Gastroesophageal sphincter (tissue), 4 donors: ENCODE measurements at places on chromosomes 12 and 14. TPM values are rescaled to one million over a fixed set of nuclear protein-coding genes. Genes with fewer than 3 reads are reported as not detected.

DNA sequence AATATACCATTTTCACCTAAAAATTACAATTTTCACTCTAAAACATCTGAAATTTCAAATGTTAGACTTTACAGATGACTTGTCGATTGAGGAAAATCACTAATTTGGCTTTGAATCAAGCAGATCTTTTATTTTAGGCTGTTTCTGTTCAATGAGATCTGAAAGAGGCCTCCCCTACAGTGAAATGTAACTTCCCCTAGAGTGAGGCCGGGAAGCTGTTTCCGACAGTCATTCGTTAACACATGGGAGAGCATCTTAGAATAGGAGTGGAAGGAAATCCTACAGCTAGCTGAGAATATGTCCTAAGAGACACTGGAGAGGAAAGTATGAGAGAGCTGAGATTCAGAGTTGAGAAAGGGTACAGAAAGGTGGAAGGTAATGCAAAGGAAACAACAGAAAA lies 5.7 kb upstream of the C14orf93 start:
- no peak for ATAC-seq

DNA sequence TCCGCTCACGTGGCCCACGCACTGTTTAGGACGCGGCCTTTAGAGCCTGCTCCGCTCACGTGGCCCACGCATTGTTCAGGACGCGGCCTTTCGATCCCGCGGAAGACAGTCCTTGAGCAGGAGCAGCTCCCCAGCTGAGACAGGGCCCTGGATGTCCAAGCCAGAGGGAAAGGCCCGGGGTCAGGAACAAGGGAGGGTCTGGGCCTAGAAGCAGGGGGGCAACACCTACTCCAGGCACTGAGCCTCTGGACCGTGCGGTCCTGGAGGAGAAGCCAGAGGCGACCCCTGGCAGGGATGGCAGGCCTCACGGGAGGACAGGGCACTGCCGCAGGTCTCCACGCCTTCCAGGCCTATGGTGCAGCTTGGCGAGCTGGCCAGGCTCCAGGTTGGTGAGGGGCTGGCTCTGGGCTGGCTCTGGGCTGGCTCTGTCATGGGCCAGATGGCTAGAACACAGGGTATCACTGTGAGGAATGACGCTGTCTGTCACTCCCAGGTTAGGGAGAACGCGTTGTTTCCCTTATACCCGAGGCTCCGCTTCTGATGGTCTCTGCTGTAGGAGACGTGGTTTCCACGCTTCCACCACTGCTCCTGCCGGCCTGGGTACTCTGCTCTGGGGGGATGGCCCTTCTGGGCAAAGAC lies 341.7 kb downstream of the TMEM121 start:
- no peak for ATAC-seq

DNA sequence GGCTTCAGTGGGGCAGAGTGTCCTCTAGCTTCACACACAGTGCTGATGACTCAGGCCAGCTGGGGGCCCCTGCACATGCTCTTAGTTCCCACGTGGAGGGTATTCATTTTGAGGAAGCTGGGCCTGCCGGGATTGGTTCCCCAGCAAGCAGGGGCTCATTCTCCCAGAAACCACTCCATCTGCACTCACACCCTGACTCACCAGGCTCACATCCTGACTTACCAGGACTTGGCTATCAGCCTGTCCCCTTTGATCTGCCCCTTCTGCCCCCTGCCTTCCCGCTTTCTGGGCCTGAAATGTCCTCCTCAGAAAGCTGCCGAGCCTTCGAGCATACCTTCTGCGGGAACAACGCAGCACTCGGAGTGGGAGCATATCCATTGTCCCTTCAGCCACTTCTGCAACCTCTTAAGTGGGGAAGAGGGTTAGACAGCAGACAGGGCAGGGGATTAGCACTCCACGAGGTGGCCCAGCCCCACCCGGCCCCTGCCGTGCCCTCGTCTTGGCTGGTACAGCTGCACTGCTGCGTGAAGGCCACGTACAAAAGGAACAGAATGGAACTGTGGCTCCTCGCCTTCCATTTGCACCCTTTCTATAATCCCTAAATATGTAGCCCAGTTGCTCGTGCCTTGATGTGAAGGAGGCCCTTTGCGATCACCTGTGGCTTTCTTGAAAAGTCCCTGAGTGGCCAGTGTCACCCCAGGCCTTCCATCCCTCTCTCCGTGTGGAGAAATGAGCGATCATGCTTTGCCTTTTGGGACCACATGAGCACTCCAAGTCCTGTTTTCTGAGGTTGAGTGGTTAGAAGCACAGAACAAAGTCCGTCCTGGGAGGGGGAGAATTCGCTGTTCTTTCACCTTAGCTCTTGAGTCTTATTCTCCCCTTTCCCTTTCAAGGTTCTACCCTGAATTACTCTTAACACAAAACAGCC lies 26.1 kb downstream of the TPCN1 start:
- no peak for ATAC-seq

GRCh38 chr14:105582639-105583038 lies 56.3 kb downstream of the TMEM121 start:
- no peak for ATAC-seq

The PTCSC3 gene
- total RNA-seq: not detected

The GRIP1 gene
- total RNA-seq: 13.5 TPM

The DACT1 gene
- total RNA-seq: 17.5 TPM

The SCNN1A gene
- total RNA-seq: 0.62 TPM
